ENCODE measurements at places on chromosomes 12 and 14. TPM values are rescaled to one million over a fixed set of nuclear protein-coding genes. Genes with fewer than 3 reads are reported as not detected.

DNA sequence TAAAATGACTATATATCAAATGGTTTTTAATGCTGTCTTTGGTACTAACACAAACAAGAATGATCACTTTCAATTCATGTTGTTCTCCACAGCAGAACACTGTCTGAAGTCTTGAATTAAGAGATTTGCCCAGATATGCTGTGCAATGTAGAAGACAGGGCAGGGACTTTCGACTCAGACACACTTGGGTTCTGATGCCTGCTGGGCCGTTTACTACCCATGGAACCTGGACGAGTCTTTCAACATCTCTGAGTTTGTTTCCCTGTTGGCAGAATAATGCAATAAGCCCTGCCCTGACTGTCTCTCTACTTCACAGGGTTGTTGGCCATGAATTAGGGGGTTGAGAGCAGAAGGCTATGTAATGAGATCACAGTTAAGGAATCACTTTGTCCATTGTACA, 162.6 kb upstream of the TMPO start:
- no peak for DNase-seq

- DNase-seq, result no peak
Measured at GRCh38 chr12:105956662-105957457, 181.9 kb downstream of the NUAK1 start.

GRCh38 chr14:99168330-99168729, 103.7 kb downstream of the BCL11B start:
- no peak for DNase-seq

CLEC2A gene
- not detected for total RNA-seq

TAS2R46 gene
- 0.16 TPM for total RNA-seq
